ENCODE measurements at places on chromosomes 16 and 17.

GRCh38 chr16:77499373-77500285 is 64.8 kb upstream of the ADAMTS18 start:
- no peak for DNase-seq

GRCh38 chr17:62714016-62714777 is 86.7 kb downstream of the MRC2 start:
- DNase-seq = no peak

GRCh38 chr16:28573738-28574718 is 20.3 kb downstream of the SGF29 start:
- DNase-seq = no peak

DNA sequence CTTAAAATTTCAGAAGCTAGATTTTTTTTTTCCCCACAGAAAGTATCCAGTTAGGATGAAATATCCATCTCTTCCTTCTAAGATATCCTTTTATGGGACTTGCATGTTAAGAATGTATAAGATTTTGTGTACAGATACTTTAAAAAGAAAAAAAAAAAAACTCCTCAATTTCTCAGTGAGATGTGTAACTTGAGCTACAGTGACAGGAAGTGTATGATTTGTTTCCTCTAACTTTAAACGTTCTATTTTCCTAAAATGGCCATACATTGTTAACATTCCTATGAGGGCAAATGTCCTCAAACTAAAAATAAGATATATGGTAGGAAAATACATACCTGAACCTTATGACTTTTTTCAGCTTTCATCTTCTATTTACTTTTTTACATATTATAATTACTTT is 8.9 kb downstream of the FBXO47 start:
- DNase-seq = no peak

GRCh38 chr16:51592001-51592501 is 441.0 kb upstream of the SALL1 start:
- no peak for DNase-seq

GRCh38 chr17:72273289-72274056 is 152.7 kb downstream of the SOX9 start:
- DNase-seq = no peak

DNA sequence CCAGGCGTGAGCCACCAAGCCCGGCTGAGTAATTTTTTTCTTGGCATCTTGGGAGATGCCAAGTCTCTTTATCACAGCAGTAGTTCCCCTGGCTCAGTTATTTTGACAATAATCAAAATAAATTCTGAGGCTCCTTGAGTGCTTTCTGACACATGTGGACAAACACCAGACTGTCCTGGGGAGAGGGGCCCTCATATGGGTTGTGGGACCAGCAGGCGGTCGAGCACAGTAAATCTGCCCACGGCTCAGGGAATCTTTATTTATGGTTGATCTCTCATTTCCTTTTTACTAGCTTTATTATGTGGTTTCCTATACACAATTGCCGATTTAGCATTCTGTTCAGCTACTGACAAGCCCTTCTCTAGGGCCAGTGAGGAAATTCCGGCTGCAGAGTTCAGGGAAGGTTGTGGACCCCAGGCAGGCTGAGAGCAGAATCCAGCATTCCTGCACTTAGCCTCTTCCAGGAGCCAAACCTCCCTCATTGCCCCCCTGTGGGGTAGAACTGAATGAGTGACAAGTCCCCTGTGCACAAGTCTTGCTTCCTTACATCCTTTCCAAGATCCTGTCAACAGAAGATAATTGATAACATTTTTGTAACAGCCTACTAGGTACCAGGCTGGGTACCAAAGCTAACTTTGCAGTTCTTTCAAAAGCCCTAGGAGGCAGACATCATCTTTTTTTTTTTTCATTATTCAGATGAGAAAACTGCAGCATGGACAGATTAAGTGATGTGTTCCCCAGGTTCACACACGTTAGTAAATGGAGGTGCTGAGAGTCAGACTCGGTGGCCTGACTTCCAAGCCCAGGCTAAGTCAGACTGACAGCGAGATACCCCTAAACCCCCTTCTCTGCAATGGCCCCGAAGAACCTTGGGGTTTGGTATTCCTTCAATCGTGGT is 40.2 kb downstream of the HS3ST3B1 start:
- DNase-seq = no peak

DNA sequence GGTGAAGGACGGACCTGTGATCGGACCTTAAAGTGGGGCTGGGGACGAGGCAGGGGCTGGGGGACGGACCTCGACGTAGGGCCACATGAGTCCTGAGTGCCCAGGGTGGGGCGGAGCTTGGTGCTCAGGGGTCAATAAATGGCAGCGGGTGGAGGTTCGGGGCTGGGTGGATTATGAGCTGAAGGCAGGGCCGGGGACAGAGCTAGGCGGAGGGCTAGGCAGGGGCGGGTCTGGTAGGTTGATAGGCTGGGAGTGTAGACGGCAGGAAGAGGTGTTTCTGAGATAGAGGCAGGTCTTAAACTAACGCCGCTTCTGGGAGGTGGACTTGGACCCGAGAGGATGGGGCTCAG is 733 bp downstream of the CHRNB1 start:
- peak; percentile 42 for DNase-seq

DNA sequence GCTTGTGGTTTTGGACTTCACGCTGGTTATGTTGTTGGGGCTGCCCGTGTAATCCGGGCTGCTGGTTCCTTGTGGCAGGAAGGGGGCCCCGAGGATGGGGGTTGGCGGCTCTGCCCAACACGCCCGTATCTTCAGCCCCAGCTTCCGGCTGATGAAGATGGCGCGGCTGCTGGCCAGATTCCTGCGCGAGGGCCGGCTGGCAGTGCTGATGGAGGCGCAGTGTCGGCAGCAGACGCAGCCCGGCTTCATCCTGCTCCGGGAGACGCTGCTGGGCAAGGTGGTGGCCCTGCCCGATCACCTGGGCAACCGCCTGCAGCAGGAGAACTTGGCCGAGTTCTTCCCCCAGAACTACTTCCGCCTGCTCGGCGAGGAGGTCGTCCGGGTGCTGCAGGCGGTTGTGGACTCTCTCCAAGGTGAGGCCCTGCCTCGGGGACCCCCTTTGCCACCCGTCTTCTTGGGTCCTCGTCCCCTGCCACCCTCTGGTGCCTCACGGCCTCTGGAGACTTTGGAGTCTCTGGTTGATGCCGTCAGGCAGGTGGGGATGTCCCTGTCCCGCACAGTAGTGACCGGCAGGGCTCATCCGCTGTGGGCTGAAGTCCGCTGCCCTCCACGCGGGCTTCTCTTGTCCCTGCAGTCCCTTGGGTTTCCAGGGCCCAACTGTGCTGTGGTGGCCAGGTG is 2.2 kb downstream of the TELO2 start:
- no peak for DNase-seq

DNA sequence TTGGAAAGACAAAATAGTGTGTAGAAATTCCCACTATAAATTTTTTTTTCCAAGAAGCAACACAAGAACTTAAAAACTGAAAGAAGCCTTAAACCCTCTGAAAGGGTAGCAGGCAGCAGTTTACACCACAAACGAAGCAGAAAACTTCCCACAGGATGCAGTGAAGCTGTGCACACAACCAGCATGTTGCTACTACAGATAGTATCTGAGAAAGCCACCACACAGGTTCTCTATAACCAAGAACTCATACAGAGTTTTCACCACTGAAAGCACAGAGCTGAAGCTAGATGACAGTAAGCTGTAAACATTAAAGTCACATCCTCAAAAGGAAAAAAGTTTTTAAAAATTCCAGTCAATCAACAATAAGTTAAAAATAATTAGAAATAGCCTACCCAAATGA is 333.6 kb upstream of the MON1B start:
- no peak for DNase-seq

All from activated naive CD8-positive, alpha-beta T cell treated with anti-CD3 and anti-CD28 coated beads for 36 hours (primary cell).